ENCODE measurements at places on chromosomes 3 and 15.

- no peak for DNase-seq
Measured at GRCh38 chr3:114437897-114438296, 144.1 kb downstream of the TIGIT start.

DNA sequence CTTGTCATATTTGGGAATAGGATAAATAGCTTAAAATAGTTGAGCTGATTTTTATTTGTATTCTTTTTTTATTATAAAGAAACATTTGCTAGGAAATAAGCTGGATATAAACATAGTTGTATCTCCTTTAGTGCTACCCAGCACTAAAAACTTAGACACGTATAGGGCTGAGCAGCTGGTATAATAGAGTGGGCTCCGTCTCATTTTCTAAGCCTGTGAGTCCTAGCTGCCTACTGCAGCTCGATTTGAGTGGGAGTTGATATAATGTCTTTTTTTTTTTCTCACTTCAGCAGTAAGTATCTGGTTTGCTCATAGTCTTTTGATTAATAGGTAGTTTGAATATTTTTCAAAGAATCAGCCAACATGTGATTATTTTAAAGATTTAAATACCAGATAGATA, 34.2 kb downstream of the TFG start:
- DNase-seq, result no peak

DNA sequence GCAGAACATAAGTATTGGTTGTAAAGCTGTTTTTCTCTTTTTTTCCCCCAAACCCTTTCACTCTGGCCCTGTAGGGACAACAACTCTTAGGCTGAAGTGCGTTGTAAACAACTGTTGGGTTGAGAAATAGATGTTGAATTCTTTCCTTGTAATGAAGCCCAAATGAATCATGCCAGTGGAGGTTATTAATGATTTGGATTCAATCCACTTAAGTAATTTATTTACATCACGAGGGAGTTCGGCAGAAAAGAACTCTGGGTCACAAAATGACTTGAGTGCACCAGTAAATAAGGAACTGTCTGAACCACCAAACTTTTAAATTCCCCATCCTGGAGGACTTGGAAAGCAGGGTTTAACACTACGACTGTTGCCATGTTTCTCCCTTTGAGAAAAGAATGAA, 218.9 kb downstream of the PDZRN3 start:
- no peak for DNase-seq

DNA sequence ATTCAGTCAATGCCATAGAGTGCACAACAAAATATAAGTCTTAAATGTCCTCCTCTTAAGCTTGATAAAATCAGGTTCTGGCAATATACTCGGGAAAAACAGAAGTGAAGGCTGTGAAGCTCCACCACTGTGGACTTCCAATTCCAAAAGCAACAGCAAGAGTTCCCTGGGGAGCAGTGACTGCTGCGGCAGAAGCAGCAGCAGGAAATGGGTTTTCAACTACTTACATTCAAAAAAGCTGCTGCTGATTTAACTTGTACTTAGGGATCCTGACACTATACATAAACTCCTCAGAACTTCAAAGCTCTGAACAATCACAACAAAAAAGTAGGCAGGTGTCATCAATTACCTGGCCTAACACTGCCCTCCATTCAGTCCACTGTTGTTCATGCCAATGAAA, 4.7 kb downstream of the CEP152 start:
- no peak for DNase-seq

DNA sequence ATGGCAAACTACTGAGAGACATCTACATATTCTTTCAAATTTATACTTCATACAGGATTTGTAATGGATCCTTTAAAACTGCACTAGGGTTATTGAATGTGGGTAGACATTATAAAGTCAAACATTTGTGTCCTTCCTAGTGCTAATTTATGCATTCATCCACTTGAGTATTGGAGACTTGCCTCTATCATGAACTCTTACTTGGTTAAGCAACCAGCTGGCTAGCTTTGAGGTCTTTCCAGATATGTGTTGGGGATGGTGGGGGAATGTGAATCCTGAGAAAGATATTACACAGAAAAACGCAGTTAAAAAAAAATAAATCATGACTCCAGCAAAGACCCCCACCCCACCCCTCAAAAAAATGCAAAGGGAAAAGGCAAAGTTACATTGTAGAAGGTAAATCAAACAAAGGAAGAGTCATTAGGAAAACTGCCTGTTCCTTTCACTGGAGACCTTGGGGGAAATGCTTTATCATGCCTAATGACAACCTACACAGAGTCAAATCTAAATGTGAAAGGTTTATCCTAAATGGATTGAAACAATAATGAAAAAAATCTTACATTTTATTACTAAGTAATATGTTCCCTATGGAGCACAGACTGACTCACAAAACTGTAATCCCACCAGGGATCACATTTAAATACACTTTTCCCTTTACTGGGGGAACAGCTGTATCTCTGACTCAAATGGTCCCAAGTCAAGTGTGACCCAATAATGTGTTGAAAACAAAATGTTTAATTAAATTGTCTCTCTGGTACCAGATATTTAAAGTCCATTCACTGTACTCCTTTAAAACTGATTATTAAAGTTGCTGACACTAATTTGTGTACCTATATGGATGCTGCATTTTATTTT, 522.3 kb downstream of the ROBO1 start:
- DNase-seq, result no peak

- no peak for DNase-seq
Measured at GRCh38 chr15:31497838-31498237, 171.2 kb downstream of the KLF13 start.

DNA sequence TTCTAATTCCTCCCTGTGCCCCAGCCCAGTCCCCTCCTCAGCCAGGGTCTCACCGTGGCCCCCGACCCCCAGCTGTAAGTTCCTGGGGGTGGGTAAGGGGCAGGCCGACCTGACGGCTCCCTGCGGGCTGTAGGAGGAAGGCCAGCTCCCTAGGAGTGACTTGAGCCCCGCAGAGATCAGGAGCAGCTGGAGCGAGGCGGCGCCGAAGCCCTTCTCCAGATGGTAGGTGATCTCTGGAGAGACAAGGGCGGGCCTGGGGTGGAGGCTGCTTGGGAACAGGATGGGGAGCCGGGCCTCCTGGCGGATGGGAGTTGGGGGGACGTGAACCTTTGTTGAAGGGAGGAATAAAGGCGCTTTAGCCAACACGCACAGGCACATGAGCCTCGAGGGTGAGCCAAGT, 4.2 kb downstream of the SLC28A1 start:
- DNase-seq, result no peak

- no peak for DNase-seq
Measured at GRCh38 chr15:91342097-91342496, 242.0 kb downstream of the SV2B start.

DNA sequence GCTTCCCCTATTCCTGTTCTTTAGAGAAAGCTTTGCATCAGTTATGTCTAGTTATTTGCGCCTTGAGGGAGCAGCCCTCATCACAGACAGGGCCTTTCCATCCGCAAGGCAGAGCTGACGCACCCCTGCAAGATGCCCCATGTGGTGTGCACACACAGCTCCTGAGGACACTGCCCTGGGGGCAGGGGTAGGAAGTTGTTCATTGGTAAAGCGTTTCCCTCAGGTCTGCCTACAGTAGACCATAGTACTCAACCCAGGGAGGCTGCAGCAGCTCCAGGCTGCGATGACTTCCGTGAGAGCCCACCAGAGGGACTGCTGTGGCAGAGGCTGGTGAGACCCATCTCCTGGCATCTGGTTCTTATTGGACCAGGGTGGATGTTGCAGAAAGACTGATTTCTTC, 55.1 kb upstream of the PLXNA1 start:
- no peak for DNase-seq

DNA sequence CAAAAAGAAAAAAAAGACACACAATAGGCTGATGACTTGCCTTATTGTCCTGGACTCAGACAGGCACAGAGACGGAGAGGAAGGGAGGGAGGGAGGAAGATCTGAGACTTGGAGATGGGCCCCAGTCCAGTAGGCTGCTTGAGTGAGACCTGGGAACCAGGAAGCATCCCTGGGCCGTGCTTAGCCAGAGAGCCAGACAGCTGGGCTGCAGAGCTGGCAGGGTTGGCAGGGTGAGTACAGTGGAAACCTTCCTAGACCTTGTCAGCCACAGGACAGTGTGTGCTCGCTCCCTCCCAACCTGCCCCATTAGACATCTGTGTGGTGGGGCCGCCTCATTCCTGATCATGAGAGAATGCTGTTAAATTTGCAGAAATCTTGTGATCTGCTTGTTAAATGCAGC, 107.9 kb upstream of the ALDH1A3 start:
- DNase-seq, result no peak

GRCh38 chr3:62151591-62151990, 221.8 kb downstream of the FEZF2 start:
- DNase-seq, result no peak

DNA sequence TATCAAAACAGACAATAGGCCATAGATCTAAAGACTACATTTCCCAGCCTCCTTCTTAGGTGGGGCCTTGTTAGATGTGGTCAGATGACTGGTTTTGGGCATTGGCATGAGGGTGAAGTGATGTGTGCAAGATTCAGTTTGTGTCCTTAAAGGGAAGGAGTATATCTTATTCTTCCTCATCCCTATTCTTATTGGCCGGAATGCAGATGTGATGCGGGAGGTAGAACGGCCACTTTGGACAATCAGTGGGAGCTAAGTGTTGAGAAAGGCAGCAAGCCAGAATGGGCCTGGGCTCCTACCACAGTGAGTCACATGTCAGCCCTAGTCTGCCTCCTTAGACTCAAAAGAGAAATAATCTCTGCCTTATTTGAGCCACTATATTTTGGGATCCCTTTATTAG, 89.8 kb upstream of the MEX3B start:
- DNase-seq, result no peak

GRCh38 chr3:11835028-11835639, 11.6 kb downstream of the TAMM41 start:
- no peak for DNase-seq

- no peak for DNase-seq
Measured at GRCh38 chr15:95134431-95135110, 903.2 kb downstream of the MCTP2 start.

DNA sequence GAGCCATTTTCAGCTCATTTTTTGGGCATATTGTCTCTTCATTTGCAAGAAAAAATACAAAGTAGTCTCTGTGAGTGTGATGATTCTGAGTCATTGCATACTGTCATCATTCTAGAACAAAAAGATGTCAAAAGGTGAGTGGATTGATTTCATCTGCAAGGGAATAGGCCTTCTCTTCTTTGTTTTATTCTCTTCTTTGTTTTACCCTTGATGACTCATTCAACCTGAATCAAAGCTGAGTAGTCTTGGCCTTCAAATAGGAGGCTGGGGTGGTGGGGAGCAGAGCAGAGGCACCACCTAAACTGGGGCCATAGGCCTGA, 25.4 kb downstream of the CYP19A1 start:
- no peak for DNase-seq

- DNase-seq, result no peak
Measured at GRCh38 chr15:57595011-57595866, 3.5 kb downstream of the MYZAP start.

DNA sequence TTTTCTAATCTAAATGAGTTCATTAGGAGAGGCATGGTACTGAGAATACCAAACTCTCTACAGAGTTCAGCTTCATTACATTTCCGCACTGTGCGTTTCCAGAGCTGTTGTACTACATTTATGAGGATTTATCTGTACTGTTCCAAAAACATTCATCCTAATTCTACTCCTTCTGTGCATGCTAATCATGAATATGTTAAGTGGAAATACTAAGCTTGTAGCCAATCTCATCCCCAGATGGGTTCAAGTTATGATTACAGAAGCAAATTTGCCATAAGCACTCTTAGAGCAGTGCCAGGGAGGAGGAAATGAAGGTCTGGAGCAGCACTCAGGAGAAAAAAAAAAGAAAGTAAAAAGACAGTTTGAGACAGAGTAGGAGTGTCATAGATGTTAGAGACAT, 544.3 kb downstream of the GBE1 start:
- no peak for DNase-seq

DNA sequence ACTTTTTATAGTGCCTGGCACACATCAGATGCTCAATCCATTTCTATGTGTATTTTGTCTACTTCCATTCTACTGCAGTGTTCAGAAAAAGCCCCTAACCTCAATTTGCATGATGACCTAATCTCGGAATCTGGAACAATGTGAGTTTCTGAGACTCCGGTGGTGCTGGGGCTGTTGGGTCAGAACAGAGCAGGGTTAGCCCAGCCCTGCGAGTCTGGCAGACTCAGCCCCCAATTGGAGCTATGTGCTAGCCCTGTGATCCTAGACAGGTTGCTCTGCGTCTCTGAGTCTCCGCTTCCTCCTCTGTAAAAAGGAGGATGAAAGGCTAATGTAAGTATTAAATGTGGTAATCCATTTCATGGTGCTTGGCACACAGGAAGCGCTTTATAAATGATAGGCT, 95.0 kb upstream of the ICE2 start:
- DNase-seq, result no peak

All from stimulated activated CD8-positive, alpha-beta memory T cell treated with anti-CD3 and anti-CD28 coated beads, Interleukin-15, amount 100 ng/mL, for 1 hour (primary cell).